ENCODE measurements at places on chromosomes 7 and 10.
A peak's percentile ranks its signal among the peaks of the same experiment; 100 is the strongest.

GRCh38 chr10:77643795-77644468, 6.3 kb upstream of the KCNMA1 start:
- peak; percentile 63 for DNase-seq

DNA sequence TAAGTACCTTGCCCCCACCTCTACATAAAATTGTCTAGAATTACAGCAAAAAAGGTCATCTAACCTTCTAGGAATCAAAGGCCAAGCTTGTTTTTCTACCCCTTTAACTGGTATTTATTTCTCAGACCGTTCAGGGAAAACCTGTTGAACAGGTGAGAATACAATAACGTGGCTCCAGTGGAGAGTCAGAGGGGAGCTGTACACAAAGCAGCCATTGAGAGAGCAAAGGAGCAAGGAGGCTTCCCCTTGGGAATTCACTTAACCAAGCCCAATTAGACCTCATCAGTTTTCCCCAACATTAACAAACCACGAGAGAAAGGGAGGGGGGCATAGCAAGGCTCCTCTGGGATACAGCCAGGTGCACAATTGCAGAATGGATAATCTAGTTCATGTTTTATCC, 101.9 kb downstream of the ELMO1 start:
- no peak for DNase-seq

GRCh38 chr10:128481152-128481840, 355.1 kb upstream of the MKI67 start:
- no peak for DNase-seq

GRCh38 chr10:76115471-76116155, 684.2 kb downstream of the LRMDA start:
- no peak for DNase-seq

- DNase-seq = no peak
Observed at GRCh38 chr7:27351786-27352185, 109.2 kb downstream of the EVX1 start.

- DNase-seq = no peak
Observed at GRCh38 chr7:16727736-16728135, 25.8 kb upstream of the TSPAN13 start.

- no peak for DNase-seq
Observed at GRCh38 chr10:106997721-106998120, 166.8 kb downstream of the SORCS1 start.

GRCh38 chr10:11772575-11773288, 30.6 kb downstream of the ECHDC3 start:
- no peak for DNase-seq

DNA sequence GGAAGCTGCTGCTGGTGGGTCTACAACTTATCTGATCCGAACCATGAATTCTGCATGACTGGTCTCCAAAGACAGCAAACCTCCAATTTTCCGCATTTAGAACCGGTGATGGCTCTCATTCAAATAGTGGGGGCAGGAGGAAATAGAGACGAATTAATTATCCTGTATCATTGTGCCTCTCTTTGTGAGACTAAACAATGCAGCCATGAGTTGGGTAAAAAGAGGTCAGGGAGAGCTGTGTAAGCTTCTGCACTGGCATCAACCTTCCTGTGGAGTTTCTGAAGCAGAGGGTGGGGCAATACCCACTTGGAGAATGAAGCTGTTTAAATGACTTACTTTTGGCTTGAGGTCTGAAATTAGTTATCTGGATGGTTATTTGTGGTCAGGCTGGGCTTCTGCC, 266.4 kb downstream of the SORCS3 start:
- DNase-seq = no peak

DNA sequence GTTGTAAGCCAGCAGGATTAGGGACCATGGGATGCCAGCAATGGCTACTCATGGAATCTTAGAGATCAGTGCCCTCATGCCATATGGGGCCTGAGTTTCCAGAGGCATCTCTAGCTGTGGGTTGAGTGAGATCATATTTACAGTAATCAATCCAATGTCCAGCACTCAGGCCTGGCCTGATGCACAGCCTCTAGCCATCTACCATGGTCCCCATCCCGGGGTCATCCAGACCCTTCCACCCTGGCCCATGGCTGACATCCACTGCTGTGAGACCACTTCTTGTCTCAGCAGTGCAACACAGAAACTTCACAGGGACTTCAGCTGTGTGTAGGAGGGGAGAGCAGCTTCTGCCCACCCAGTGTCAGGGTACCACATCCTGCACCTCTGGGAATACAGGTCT, 6.5 kb upstream of the ADCY1 start:
- DNase-seq = no peak

DNA sequence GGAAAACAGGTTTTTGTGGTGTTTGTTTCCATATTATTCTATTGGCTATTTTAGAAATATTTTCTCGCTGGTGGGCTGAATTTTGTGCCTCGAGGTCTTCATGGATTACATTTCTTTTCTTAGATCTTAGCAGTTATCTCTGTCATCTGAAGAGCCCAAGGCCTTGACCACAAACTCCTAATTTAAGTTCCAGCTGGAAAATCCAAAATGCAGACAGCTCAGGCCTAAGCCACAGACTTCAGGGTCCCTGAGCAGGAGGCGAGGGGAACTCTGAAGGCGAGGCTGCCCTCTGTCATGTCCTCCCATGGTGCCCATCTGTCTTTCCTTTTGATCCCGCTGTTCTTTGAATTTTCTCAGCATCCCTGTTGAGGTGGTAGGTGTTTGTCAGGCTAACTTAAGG, 14.3 kb downstream of the DENND10 start:
- DNase-seq = no peak

DNA sequence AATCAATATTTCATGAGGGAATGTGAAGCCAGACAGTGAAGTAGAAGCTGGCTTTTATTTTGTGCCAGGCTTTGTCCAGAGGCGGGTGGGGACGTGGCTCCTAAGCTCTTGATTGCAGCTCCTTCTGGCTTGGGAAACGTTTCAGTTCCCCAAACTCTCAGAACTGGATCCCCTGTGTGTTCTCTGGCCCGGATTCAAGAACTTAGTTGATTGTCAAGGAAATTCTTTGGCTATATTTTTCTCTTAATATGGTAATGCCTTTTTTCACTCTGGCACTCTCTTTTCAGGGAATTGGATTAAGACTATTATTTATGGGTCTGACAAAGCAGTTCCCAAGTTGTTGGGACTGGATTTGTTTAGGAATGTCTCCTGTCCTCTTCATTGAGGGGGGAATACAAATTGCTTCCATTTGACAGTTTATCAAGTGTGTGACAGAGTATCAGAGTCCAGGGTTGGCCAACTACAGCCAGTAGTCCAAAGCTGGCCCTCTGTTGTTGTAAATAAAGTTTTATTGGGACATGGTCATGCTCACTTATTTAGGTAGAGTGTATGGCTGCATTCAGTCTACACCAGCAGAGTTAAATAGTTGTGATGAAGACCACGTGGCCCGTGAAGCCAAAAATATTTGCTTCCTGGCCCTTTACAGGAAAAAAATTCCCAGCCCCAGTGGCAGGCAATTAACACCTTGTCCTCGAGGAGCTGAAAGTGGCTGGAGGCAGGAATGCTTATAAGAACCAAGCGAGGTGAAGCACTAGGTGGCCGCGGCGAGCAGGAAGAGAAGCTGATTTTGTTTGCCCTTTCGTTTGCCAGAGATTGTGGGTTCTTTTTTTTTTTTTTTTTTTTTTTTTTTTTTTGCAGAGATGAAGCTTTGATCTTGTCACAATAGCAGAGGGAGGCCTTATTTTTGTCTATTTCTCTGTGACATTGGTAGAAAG, 34.3 kb downstream of the HTRA1 start:
- no peak for DNase-seq

All from SW 1271 (cell line).